ENCODE measurements at places on chromosomes 4 and X.

GRCh38 chrX:39653691-39654090, 444.1 kb downstream of the BCOR start:
- no peak for DNase-seq

DNA sequence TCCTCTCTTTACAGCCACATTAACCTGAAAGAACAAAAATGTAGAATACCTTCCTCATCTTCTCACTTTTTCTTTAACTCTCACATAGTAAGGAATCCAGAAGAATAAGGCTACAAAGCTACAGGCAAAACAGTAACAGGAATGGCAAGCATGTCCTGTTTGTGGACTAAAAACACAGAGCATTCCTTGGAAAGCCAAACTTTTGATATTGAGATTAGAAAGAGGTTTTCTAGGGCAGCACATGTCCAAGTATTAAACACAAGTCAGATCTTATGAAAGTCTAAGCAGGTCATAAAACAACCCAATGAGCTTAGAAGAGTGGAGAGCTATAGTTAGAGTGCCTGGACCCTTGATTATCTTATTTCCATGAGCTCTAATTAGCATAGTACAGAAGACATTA, 58.2 kb upstream of the FAM9C start:
- DNase-seq = no peak

DNA sequence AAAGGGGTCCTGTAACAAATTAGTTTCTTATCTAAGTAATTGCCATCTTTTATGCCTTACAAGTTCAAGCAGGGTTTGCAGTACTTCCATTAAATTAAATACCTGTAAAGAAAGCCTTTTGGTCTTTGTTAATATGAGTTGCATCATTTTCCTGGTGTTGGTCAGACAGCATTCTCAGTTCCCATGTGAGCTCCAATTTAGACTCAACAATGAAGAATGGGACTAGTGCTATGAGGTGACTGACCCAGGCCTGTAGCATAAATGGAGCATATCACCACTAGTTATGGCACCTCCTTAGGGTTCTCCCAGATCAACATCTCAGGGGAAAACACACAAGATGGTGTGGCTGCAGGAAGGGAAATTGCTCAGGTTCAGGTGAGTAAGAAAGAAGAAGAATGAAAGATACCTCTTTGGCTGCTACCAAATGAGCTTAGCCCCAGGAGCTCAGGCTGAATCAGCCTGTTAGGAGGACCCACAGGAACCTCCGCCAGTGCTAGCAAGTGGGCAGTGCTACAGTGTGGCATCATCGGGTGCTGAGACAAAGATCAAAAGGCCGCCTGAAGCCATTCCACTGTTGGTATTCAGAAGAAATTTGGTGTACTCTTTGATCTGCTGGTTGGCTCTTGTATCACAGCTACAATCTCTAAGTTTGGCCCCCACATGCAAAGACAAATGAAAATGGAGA, 1.8 kb downstream of the TTC29 start:
- no peak for DNase-seq

DNA sequence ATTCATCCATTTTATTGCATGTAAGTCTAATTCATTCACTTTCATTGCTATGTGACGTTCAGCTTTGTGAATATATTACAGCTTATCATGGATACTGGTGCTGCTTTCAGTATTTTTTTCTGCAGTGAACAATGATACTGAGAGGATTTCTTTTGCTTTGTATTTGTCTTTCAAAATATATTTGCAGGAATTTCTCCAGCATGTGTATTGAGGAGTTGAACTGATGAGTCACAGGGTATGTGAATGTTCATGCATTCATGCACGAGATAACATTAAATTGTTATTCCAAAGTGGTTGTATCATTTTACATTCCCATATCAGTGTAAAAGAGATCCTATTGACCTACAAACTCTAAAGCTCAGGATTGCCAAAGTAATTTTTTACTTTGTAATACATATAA, 283.8 kb upstream of the ARSJ start:
- no peak for DNase-seq

DNA sequence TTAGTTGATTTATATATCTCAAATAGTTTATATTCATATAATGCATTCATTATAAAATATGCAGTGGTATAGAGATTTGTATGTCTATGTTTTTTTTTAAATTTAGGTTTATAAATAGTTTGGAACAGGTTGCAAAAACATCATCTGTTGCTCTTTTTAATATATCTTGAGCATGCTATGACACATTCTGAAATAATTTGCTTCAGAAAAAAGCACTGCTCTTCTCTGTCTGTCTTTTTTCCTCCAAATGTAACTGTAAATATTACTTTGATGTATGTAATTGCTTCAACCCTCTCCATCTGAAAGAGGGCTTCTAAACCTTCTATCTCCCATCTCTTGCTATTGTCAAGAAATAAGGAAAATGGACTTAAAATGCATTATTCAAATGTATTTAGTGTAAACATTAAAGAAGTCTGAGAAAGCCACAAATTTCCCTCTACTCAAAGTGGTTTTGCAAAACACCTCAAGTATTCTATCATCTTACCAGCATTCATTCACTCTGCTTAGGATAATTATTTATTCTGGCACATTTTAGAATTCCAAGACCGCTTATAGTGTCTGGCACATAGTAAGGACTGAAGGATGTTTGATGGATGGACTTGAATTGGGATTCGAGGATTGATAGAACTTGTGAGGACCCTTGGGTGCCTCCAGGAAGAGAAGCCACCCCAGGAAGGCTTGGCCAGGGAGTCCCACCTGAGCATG, 87.8 kb downstream of the CLNK start:
- no peak for DNase-seq

DNA sequence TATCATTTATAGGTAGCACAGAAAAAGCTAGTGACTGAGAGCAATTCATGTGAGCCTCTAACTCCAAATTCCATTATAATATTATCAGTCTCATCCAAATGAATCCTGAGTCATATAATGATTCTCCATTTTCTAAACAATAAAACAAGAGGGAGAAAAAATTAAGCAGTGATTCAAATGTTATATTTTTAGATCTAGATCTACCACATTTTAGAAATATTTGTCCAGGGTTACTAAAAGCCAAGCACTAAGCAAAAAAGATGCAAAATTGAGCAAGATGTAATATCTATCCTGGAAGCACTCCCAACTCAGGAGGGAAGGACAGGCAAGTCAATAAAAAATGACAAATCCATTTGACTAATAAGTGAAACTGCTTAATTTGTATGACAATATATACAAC, 172.8 kb downstream of the FBXW7 start:
- no peak for DNase-seq

DNA sequence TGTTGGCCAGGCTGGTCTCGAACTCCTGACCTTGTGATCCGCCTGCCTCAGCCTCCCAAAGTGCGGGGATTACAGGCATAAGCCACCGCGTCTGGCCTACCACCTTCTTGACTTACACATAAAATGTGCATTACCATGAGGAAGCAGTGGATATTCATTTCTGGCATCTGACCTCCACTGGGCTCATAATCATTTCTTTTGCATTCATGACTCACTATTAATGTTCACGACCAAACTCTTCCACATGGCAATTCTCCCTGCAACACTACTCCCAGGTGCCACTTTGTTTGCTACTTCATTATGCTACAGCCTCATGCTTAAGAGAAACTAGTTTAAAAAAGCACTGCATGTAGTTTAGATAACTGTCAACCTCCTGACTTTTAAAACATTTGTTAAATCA, 22.7 kb downstream of the RASGEF1B start:
- DNase-seq = no peak

- DNase-seq = no peak
Observed at GRCh38 chr4:11774346-11774745, 345.7 kb upstream of the HS3ST1 start.

GRCh38 chr4:52658641-52659000, 480 bp downstream of the USP46 start:
- DNase-seq = no peak

GRCh38 chr4:109411964-109412363, 21.7 kb upstream of the SEC24B start:
- no peak for DNase-seq

GRCh38 chr4:4724321-4724720, 135.1 kb upstream of the MSX1 start:
- DNase-seq = no peak

DNA sequence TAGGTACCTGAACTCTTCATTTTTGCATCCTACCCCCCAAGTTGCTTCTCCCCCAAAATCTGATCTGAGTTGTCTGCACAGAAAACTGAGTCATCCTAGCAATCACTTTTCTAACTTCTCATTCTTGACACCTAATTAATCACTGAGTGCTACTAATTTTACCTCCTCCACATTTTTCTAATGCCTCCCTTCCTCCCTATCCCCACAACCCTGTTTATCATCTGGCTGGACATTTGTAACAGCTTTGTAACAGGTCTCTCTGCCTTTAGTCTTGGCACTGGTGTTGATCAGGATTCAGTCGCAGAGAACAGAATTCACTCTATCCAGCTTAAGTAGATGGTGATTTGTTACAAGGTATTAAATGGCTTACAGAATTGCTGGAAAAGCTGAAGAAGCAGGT, 303.9 kb upstream of the GATB start:
- no peak for DNase-seq

DNA sequence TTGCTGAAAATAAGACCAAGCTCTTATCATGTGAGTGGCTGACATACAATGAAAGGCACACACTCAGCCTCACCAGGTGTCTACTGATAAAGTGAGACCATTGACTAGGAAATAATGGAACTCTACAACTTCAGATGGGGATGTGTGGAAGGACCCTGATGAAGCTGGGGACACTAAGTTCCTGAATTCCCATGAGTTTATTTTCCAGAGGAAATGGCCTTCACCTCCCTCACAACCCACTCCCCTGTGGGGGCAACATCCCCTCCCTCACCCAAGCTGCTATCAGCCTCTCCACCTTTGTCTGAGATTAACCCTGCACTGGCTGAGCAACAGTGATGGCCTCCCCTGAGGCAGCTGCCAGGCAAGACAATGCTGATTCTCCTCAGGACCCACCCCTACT, 55.2 kb upstream of the SMARCAD1 start:
- no peak for DNase-seq

GRCh38 chr4:184892999-184893398, 67.2 kb upstream of the ACSL1 start:
- DNase-seq = no peak

GRCh38 chr4:94833394-94833793, 75.6 kb downstream of the BMPR1B start:
- no peak for DNase-seq

GRCh38 chr4:159006202-159006601, 96.7 kb upstream of the RAPGEF2 start:
- no peak for DNase-seq

DNA sequence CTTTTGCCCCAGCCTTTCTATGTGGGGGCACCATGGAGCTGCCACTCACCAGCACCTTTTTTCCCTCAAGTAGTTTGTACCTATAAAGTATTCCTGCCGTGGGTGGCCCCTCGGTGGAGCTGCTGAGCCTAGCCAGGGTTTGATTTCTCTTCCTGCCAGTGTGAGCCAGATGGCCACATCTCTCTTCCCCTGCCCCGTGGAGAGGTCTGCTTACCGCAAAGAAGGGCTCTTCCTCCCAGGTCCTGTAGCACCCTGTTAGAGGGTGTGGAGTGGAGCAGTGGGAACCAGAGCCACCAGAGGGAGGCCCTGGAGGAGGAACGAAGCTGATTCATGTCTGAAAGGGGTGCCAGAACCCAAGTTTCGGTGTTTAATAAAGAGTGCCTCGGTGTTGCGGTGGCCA, 95.4 kb downstream of the PTTG2 start:
- no peak for DNase-seq

DNA sequence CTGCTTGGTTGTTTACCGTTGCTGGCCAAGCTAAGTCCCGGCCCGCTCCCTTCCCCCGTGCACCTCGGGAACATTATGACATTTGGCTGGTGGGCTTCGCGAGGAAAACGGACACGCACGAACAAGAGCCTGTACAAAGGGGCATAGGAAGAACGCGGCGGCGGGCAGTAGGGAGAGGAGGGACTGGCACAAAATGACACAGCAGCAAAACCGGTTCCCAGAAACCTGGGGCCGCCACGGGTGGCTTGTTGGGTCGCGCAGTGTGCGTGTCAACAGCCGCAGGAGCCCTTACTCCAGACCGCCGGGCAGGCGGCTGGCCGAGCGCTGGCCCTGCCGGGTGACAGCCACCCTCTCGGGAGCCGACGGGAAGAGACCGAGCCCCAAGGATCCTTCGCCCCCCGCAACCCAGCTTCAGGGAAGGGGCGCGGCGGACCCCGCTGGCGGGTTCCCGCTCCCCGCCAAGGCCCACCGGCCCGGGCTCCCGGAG, 1.6 kb upstream of the LIN54 start:
- DNase-seq = no peak

GRCh38 chr4:71785959-71786358, 2.1 kb upstream of the GC start:
- DNase-seq = no peak

DNA sequence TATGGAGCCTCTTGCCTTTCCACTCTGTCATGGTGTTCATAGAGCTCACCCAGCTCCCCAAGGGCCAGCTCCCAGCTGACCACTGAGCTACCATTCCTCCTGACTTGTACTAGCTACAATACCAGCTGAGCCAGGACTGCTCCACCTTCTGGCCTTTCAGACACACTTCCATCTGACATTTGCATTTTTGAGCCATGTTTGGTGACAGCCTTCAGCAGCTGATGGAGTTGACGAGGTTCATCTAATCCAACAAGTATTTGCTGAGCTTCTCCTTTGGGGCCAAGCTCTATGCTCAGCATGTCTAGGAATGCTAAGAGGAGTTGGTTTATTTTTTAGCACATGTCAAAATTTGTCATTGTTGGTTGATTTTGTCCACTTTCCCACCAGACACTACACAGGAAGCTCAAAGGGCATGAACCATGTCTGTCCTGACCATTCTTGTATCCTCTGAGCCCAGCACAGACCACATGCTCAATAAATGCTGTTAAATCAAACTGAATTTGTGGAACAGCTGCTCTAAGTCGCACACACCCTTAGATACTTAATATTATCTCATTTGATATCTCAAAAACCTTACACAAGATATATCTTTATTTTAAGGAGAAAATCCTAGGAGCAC, 142.6 kb upstream of the PPARGC1A start:
- DNase-seq = no peak

GRCh38 chr4:180564448-180564847, 1678.8 kb upstream of the TENM3 start:
- no peak for DNase-seq

GRCh38 chr4:102678695-102679335, 82.0 kb downstream of the MANBA start:
- no peak for DNase-seq

GRCh38 chr4:144518181-144518895, 127.6 kb upstream of the HHIP start:
- no peak for DNase-seq
